Suppressor macrophage treated with lipopolysaccharide for 4 hours (primary cell): ENCODE measurements at places on chromosomes 1 and 21.

GRCh38 chr1:81894867-81895266, 94.1 kb downstream of the ADGRL2 start:
- DNase-seq = no peak

DNA sequence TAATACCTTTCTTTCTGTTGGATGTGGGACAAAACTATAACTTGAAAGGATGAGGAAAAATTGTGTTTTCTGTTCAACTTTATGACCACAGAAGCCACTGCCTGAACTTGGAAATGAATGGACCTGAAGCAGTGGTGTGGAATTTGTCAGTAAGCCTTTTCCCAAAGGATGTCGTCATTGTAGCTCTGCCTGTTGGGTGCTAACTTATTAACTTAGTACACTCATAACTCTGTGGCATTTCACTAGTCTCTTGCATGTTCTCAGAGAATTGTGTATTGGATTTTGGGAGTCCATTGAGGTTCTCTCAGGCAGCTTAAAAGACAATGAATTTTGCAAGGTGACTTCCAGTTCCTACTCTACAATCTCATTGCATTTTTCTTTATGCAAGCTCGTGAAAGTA, 49.6 kb downstream of the KCNK2 start:
- DNase-seq = no peak

DNA sequence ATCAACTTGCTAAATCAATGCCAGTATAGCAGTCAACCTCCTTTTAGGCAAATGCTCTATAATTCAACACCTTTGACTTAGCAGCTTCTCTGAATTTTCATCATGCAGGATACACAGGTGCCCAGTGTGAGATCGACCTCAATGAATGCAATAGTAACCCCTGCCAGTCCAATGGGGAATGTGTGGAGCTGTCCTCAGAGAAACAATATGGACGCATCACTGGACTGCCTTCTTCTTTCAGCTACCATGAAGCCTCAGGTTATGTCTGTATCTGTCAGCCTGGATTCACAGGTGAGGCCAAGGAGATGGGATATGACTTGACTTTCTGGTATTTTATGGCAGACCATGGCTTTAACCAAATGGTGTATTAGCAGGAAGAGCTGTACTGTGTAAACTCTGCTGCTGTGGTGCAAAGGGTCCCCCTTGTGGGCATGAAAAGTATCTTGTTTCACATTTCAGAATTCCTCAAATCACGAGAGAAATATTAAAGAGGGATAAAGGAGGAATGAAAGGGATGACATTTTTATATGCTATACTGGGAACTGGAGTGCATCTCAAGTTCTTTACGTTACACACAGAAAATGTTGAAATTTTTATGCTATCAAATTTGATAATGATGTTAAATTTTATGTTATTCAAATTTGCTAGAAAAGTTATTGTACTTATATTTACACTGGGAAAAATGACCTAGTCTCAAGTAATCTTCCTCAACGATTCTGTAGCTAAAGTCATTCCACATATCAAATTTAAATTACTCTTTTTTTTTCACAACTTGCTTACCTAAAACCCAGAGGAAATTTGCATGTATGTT, 88.9 kb downstream of the CRB1 start:
- DNase-seq = peak; percentile 61

- no peak for DNase-seq
Observed at GRCh38 chr1:213464786-213465460, 413.9 kb downstream of the RPS6KC1 start.

- no peak for DNase-seq
Observed at GRCh38 chr21:37870221-37870620, 46.0 kb downstream of the KCNJ6 start.

DNA sequence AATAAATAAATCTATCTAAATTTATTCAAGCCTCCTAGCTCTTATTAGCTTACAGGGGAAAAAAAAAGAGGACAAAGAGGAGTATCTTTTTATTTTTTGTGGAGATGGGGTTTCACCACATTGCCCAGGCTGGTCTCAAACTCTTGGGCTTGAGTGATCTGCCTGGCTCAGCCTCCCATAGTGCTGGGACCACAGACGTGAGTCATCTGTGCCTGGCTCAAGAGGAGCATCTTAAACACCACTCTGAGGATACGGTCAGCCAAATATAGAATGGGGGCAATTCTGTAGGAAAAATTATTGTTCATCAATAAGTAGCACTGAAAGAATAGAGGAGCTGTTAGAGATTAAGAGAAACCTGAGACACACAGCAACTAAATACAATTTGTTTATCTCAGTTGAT, 24.1 kb downstream of the SLC45A3 start:
- DNase-seq = no peak

DNA sequence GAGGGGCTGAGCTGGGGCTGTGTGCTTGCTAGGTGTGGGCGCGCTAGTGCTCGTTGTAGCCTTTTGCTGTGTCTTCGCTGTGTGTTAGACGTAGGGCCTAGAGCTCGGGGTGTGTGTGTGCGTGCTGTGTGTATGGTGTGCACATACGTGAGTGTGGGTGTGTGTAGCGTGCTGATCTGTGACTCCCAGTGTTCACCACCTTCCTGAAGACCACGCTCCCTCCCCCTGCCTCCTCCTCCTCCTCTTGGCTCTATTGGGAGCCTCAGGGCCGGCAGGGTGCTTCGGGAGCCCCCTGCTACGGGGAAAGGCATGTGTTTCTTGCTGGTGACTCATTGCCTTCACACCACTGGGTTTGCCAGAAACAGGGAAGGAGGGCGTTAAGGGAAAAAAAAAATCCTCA, 9.4 kb upstream of the KCNC4 start:
- DNase-seq = no peak

DNA sequence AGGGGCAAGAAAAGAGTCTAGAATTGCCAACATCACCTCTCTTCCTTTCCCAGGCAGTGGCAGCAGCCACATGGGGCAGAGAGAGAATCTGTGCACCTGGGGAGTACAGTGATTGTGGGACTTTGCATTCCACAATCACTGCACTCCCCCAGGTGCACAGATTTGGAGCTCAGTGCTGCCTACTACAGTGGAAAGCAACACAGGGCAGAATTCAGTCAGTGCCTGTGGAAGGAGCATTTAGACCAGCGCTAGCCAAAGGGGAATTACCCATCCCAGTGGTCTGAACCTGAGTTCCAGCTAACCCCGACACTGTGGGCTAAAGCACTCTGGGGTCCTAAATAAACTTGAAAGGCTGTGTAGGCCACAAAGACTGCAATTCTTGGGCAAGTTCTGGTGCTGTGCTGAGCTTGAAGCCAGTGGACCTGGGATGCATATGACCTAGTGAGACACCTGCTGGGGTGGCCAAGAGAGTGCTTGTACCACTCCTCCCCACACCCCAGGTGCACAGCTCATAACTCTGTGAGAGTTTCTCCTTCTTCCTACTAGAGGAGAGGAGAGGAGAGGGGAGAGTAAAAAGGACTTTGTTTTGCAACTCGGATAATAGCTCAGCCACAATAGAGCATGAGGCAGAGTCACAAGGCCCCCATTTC, 50.3 kb downstream of the NUP210L start:
- no peak for DNase-seq

- no peak for DNase-seq
Observed at GRCh38 chr1:65476327-65476726, 55.9 kb downstream of the LEPR start.

GRCh38 chr1:31792116-31792515, 23.7 kb downstream of the SPOCD1 start:
- no peak for DNase-seq

- DNase-seq = no peak
Observed at GRCh38 chr1:69747207-69747606, 179.5 kb downstream of the LRRC7 start.
